Upper lobe of right lung (tissue), 1 donor: ENCODE measurements at places on chromosomes 4 and X. TPM values are rescaled to one million over a fixed set of nuclear protein-coding genes. Genes with fewer than 3 reads are reported as not detected.

The POU4F2 gene
- total RNA-seq = not detected

The PAGE2B gene
- not detected for total RNA-seq

The SULT1E1 gene
- 1.4 TPM for total RNA-seq

The PRSS12 gene
- 5.4 TPM for total RNA-seq

The SLC4A4 gene
- 28.5 TPM for total RNA-seq

The TEX11 gene
- not detected for total RNA-seq

The GSX2 gene
- total RNA-seq = not detected

The NPY1R gene
- 4.6 TPM for total RNA-seq

The ADH6 gene
- 0.61 TPM for total RNA-seq

The ZMAT1 gene
- 8.4 TPM for total RNA-seq

The NEUROG2 gene
- not detected for total RNA-seq

The APLN gene
- 7.9 TPM for total RNA-seq

The HDX gene
- 4.5 TPM for total RNA-seq

The FHL1 gene
- 328 TPM for total RNA-seq

GRCh38 chr4:88018466-88018865 lies 11.0 kb downstream of the PKD2 start:
- H3K4me3 ChIP-seq = no peak overlapping the region
- peak overlapping the region; percentile 26 for H3K27ac ChIP-seq
- no peaks in the 10 kb centered on the region for H3K27me3 ChIP-seq
- H3K36me3 ChIP-seq = peaks cover 13% of the 10 kb centered on the region
- H3K4me1 ChIP-seq = peaks cover 14% of the 10 kb centered on the region

- peak overlapping the region; percentile 50 for H3K4me3 ChIP-seq
- peaks cover 33% of the 10 kb centered on the region for H3K27me3 ChIP-seq
- peaks cover 7% of the 10 kb centered on the region for H3K4me1 ChIP-seq
- no peak for DNase-seq
- no peak overlapping the region for H3K27ac ChIP-seq
These were observed 3.7 kb downstream of the HHIP start for GRCh38 chr4:144649646-144650045.

DNA sequence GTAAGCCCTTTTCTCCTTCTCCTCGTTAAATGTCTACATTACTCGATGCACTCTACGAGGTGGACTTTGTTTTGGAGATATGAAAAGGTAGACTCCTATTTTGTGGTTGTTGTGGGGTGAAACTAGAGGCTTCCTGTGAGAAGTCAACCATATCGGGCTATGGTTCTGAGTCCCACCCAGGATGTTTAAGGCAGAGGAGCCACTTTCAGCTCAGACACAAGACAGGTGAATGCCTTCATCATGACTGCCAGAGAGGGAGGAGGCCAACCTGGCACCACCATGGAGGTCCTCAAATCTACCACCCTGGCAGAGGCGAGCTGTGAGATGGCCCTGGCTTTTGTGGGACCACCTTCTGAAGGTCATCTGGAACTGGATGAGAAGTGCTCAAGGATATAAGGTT lies 154.4 kb upstream of the KLF3 start:
- H3K36me3 ChIP-seq = no peaks in the 10 kb centered on the region
- no peaks in the 10 kb centered on the region for H3K4me1 ChIP-seq
- H3K27ac ChIP-seq = no peak overlapping the region
- DNase-seq = no peak

GRCh38 chr4:152535360-152535902 lies 461 bp downstream of the FBXW7 start:
- no peak for DNase-seq
- peaks cover 4% of the 10 kb centered on the region for H3K36me3 ChIP-seq
- H3K4me3 ChIP-seq = peak overlapping the region; percentile 98
- no peaks in the 10 kb centered on the region for H3K27me3 ChIP-seq
- peak overlapping the region; percentile 96 for H3K27ac ChIP-seq

- no peaks in the 10 kb centered on the region for H3K27me3 ChIP-seq
- no peak for DNase-seq
- no peaks in the 10 kb centered on the region for H3K36me3 ChIP-seq
- no peak overlapping the region for H3K4me3 ChIP-seq
These were observed 96.5 kb downstream of the WWC2 start for GRCh38 chr4:183195534-183195933.

DNA sequence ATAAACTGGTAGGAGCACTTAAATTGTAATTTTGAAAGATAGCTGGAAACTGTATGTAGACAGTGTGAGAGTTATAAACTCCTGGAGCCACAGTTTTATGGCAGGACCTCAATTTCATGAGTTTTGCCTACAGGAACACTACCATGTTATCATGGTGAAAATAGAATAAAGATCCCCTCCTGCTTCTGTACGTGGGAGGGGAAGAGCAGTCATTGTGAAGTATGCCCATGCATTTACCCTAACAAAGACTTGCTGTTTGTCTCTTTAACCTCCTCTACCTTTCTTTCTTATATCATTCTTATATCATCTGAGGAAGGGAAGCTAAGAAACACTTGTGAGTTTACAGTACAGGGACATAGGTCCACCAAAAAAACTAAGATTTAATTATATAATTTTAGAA lies 327.0 kb downstream of the PCDH10 start:
- H3K27ac ChIP-seq = no peak overlapping the region
- no peaks in the 10 kb centered on the region for H3K4me1 ChIP-seq
- H3K4me3 ChIP-seq = no peak overlapping the region

DNA sequence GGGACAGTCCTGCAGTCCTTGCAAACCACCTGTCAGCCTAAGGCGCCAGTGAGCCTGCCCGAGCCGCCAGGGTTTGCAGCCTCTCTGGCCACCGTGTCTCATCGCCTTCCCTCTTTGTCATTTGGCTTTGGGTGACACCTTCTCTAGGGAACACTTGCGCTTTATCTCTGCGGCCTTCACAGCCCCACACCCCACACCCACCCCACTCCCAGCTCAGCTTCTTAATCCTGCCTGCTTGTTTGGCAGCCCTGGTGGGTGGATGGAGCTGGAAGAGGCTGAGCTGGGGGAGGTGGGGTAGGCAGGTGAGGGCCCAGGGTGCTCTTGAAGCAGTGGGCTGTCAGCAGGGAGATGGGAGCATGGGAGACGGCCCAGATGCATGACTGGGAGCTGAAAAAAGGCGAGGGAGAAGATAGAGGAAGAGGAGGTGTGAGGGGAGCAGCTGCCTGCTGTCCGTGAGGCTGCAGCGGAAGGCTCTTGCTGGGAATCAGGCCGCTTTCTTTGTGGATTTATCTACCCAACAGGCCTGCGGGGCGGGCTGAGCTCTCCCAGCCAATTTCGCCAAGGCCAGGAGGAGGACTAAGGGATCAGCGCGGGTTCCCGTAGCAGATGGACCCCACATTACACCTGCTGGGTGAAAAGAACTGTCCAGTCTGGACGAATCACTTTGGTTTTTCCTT lies 97.5 kb upstream of the STOX2 start:
- peak overlapping the region; percentile 34 for H3K27ac ChIP-seq
- no peak for DNase-seq
- no peak overlapping the region for H3K4me3 ChIP-seq
- peaks cover 4% of the 10 kb centered on the region for H3K4me1 ChIP-seq
- H3K36me3 ChIP-seq = no peaks in the 10 kb centered on the region

- H3K36me3 ChIP-seq = no peaks in the 10 kb centered on the region
- no peaks in the 10 kb centered on the region for H3K27me3 ChIP-seq
- peaks cover 7% of the 10 kb centered on the region for H3K4me1 ChIP-seq
- H3K27ac ChIP-seq = no peak overlapping the region
- H3K4me3 ChIP-seq = no peak overlapping the region
These were observed 2.9 kb downstream of the SMIM20 start for GRCh38 chr4:25916870-25917269.

DNA sequence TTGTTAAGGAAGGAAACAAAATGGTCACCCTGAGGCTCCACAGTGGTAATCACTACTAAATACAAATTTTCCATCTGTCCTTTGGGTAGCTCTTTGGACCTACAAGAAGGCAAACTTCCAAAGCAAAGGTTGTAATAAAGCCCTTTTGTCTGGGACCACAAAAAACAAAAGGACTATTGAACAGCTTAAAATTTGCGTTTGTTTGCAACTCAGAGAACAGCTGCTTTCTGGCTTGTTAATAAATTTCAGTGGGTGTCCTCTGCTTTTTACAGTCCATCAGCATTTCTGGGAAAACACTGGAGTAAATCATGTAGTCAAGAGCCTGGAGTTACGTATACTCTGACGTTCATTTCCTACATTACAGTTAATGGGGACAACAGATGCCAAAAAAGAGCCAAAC lies 439.7 kb upstream of the DIAPH2 start:
- H3K27me3 ChIP-seq = no peaks in the 10 kb centered on the region
- H3K4me1 ChIP-seq = no peaks in the 10 kb centered on the region
- H3K36me3 ChIP-seq = no peaks in the 10 kb centered on the region
- H3K27ac ChIP-seq = no peak overlapping the region

DNA sequence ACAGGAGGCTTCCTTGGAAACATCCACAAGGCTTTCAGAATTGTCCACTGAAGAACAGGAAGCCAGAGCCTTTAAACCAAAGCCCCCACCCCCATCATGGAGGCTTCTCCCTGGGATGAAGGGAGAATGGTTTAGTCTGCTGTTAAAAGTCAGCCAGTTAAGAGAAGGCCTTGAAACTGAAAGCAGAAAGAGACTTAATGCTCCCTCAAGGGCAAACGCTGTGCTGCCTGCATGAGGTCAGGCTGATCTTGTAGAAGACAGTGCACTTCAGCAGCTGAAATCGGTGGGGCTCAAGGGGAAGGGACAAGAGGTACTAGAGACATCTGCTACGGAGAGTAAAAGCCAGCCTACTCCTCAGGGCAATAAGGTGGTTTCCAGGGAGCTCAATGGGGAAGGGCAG lies 69.0 kb downstream of the HPRT1 start:
- no peaks in the 10 kb centered on the region for H3K4me1 ChIP-seq
- H3K27me3 ChIP-seq = no peaks in the 10 kb centered on the region
- H3K36me3 ChIP-seq = no peaks in the 10 kb centered on the region
- no peak for DNase-seq

DNA sequence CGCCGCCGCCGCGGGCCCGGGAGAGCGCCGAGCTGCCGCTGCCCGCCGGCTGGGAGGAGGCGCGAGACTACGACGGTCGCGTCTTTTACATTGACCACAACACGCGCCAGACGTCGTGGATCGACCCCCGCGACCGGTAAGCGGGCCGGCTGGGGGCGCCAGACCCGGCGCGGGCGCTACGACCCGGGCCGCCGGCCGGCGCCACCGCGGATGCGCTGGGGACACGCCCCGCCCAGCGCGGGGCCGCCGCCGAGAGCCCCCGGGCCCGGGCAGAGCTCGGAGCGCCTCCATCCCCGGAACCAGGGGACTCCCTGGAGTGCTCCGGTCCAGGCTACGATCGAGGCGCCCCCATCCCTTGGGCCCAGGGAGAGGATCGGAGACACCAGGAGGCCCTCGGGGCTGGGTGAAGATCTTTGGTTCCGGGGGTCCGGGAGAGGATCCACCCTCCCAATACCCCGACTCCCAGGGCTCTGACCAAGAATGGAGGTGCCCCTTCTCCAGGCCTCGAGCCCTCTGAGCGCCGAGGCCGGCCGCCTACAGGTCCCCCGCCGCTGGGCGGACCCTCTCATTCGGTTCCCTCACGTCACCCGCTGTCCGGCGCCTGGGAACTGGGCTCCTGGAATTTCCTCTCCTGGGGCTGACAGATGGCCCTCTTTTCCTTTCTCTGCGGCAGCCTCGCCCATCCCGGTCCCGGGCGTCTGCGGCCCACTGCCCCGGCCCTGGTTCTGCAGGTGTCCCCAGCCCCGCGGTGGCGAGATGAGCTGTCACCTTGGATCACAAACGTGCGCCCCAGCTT lies 48.8 kb downstream of the CLDN34 start:
- no peaks in the 10 kb centered on the region for H3K36me3 ChIP-seq
- peak; percentile 68 for DNase-seq
- no peaks in the 10 kb centered on the region for H3K27me3 ChIP-seq
- H3K4me3 ChIP-seq = peak overlapping the region; percentile 60
- peaks cover 13% of the 10 kb centered on the region for H3K4me1 ChIP-seq

DNA sequence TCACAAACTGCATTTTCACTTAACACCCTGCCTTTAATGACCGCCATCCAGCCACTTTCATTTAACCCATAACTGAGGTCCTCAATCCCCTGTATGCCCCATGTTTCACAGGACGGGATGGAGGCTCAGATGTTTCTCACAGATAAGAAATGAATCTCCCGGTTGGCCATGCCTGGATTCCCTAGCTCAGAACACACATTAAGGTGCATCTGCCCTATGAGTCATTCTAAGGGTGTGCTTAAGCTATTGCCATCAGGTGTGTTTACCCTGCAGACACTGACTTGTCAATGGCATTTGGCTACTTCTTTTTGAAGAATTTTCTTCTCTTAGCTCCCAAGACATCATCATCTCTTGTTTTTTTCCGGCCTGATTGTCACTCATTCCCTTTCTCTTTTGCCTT lies 222.6 kb upstream of the SMIM31 start:
- H3K36me3 ChIP-seq = no peaks in the 10 kb centered on the region
- H3K4me1 ChIP-seq = no peaks in the 10 kb centered on the region
- DNase-seq = no peak
- no peaks in the 10 kb centered on the region for H3K27me3 ChIP-seq

- H3K27ac ChIP-seq = no peak overlapping the region
- DNase-seq = no peak
- H3K36me3 ChIP-seq = no peaks in the 10 kb centered on the region
- no peak overlapping the region for H3K4me3 ChIP-seq
These were observed 430.1 kb downstream of the GABRG1 start for GRCh38 chr4:45693746-45694145.

- DNase-seq = no peak
- H3K27me3 ChIP-seq = no peaks in the 10 kb centered on the region
- H3K4me3 ChIP-seq = no peak overlapping the region
- no peak overlapping the region for H3K27ac ChIP-seq
- no peaks in the 10 kb centered on the region for H3K36me3 ChIP-seq
These were observed 23.2 kb downstream of the VEGFC start for GRCh38 chr4:176769514-176769913.

DNA sequence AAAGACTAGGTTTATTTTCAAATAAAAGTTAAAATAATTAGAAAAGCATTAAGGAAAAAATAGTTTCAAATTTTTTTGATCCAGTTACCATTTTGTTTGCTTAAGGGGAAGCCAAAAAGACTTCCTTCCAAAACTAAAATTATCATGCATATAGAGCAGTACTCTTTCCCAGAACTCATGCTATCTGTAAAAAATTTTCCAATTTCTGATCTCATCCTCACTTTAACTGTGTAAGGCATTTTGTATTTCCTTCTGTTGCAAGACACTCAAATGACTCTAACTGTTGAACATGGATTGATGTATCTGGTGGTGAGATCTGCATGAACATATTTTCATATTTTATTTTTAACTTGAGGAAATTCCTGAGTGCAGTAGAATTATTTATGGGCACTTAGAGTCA lies 150.1 kb downstream of the ADAM29 start:
- no peak for DNase-seq
- no peaks in the 10 kb centered on the region for H3K36me3 ChIP-seq
- no peak overlapping the region for H3K4me3 ChIP-seq
- H3K27ac ChIP-seq = no peak overlapping the region

DNA sequence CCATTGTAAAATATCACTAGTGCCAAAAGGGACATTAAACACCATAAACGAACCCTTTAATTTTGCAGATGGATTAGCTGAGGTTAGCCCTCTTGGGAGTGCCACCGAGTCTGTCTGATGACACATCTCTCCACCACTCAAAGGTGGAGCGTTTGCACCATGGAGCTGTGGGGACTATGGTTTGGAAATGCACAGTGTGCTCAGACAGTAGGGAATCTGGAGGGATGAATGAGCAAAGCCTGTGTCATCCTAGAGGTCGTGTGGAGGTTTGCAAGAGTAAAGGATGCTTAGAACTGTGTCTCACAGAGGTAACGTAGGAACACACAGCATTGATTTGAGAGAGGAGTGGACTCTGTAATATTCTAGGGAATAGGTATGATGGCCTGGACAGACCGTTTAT lies 93.7 kb downstream of the CLNK start:
- H3K4me3 ChIP-seq = no peak overlapping the region
- H3K27ac ChIP-seq = no peak overlapping the region
- H3K4me1 ChIP-seq = no peaks in the 10 kb centered on the region
- DNase-seq = no peak

GRCh38 chr4:10878861-10879260 lies 194.3 kb upstream of the CLNK start:
- no peak for DNase-seq
- no peaks in the 10 kb centered on the region for H3K36me3 ChIP-seq
- H3K27me3 ChIP-seq = no peaks in the 10 kb centered on the region
- H3K4me1 ChIP-seq = no peaks in the 10 kb centered on the region
- H3K27ac ChIP-seq = no peak overlapping the region
- H3K4me3 ChIP-seq = no peak overlapping the region
